ENCODE measurements at places on chromosomes 7 and 10.

- DNase-seq: no peak
Observed at GRCh38 chr7:66359656-66360211, 154.6 kb downstream of the TPST1 start.

DNA sequence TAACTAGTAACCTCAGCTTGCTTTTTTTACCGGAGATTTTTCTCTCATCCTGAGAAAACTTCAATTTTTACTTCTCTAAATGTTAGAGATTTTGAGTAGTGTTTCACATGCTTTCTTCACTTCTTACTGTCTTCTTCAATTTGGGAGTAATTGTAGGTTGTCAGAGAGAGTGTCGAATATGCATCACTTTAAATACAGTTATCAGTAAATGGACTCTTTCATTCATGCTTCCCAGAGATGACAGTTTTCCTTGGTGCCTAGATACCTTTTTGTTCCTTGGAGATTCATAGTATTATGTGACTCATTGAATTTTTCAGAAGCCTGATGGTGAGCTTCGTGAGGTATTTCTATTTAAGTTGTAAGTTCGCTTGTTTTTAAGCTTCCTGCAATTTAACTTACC, 169.7 kb downstream of the ADK start:
- DNase-seq: no peak

GRCh38 chr10:107966826-107967225, 802.3 kb upstream of the SORCS1 start:
- DNase-seq: no peak

GRCh38 chr10:88545359-88545758, 37.8 kb downstream of the RNLS start:
- DNase-seq: no peak

- no peak for DNase-seq
Observed at GRCh38 chr10:12505683-12506082, 156.3 kb downstream of the CAMK1D start.

DNA sequence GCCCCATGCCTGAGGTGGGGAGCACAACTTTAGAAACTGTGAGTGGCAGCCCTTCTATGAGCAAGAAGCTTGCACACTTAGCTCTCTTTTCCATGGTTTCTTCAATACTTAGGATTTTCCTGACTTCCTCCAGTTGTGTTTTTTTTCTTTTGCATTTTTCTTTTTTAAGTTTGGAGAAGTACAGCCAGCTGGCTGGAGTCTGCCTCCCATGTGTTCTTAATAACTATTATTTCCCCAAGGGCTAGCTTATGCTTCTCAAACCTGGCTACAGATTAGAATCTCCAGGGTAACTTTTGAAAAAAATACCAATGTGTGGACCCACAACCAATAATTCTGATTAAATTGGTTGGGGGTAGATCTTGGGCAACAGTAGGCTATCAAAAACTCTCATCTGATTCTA, 37.4 kb upstream of the MEOX2 start:
- DNase-seq: no peak

DNA sequence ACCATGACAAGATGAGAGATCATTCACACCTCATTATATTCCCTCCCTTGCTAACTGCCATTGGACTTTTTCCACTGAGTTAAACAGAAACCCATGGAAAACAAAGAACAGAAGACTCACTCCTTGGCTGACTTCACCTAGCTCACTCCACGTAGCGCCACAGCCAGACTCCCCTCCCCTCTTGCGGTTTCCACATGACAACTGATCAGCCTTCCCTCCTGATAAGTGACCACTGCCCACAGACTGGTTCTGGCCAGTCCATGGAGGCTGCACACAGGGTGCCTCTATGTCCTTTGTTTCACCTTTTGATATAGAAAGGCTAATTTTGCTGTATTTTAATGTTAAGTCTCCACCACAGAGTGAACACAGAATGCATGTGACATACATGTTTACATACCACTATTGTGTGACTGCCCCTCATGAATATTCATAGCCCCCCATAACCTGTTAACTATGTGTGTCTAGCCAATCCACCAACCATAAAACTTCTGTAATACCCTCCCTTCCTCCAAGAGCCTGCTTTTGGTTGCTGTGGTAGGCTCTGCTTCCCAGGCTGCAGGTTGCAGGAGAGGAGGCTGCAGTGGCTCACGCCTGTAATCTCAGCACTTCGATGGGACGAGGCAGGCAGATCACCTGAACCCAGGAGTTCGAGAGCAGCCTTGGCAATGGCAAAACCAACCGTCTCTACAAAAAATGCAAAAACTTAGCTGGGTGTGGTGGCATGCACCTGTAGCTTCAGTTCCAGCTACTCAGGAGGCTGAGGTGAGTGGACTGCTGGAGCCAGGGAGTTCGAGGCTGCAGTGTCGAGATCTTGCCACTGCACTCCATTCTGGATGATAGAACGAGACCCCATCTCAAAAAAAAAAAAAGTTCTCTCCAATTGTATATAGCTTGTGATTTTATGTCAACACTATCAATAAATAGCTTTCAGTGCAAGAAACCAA, 10.0 kb upstream of the IFIT5 start:
- DNase-seq: no peak

- peak; percentile 0 for DNase-seq
Observed at GRCh38 chr10:105063796-105064195, 422.7 kb downstream of the SORCS3 start.

- DNase-seq: no peak
Observed at GRCh38 chr10:124162774-124163354, 69.5 kb upstream of the CHST15 start.

DNA sequence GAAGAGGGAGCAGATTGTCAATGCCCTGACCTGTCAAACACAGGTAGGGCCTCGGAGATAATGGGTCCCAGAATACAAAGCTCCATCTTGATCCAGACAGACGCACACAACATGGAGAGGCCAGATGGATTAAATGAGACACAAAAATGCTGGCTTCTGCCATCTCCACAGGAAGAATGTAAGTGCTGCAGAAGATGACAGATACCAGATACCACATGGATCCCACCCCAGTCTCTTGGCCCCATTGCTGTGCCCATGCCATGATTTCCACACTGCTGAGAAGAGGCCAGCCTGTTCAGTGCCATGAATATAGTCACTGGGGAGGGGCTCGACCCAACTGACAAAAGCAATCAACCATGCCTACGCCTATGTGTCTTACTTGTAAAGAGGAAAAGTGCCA, 487.9 kb downstream of the PARD3 start:
- DNase-seq: no peak

GRCh38 chr7:91653286-91653685, 227.2 kb downstream of the MTERF1 start:
- DNase-seq: no peak

- DNase-seq: no peak
Observed at GRCh38 chr7:142548978-142549377, 200.3 kb upstream of the PRSS1 start.

- no peak for DNase-seq
Observed at GRCh38 chr7:118109607-118110006, 74.4 kb upstream of the LSM8 start.

GRCh38 chr10:24349379-24350001, 140.6 kb downstream of the KIAA1217 start:
- DNase-seq: no peak

DNA sequence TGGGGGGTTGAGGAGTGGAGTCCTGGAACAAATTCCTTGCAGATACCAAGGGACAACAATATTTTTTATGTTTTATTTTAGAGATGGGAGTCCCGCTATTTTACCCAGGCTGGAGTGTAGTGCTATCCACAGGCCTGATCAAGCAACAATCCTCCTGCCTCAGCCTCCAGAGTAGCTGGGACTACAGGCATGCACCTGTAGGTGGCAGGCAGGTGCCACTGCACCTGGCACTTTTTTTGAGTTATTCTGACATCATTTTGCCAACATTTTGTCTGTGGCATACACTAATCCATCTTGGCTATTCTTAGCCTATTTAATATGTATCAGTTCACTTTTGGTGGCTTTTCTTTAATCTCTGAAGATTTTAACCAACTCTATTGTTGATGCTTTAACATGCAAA, 317.8 kb upstream of the MTPN start:
- DNase-seq: no peak

GRCh38 chr10:75865413-75866299, 434.2 kb downstream of the LRMDA start:
- no peak for DNase-seq

GRCh38 chr10:34775044-34775637, 40.0 kb downstream of the PARD3 start:
- DNase-seq: no peak

- no peak for DNase-seq
Observed at GRCh38 chr10:33833566-33833965, 499.1 kb upstream of the NRP1 start.

GRCh38 chr10:117796130-117796745, 250.5 kb downstream of the RAB11FIP2 start:
- no peak for DNase-seq

DNA sequence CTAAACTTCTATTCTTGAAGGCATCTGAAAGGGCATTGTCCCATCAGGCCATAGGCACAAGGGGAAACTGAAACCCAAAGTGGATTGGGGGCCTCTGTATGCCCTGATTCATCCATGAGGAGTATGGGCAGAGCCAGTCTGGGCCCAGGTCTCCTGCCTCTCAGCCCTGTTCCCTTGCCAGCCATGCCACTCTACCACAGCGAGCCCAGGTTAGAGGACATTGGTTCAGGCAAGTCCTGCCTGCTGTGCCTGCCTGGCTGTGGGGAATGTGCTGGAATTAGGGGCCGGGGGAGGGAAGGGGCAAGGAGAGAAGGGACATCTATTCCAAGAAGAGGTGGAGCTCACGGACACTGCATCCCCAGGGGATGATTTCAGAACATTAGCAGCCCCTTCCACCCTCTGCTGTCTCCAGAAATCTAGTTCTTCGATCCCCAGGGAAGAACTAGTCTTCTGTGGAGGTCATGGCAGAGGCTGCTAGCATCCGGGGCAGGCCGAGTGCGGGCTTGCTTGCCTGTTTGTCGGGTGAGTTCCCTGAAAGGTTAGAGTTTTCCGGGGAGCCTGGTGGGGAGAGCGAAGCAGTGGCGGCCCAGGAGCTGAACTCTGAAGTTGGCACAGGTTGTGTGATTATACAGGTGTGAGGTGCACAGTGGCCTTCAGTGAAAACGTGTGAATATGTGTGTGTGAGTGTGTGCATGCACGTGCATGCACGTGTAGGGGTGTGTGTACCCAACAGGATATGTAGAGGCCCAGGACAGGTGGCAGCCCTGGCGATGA, 37.8 kb downstream of the TBATA start:
- no peak for DNase-seq

DNA sequence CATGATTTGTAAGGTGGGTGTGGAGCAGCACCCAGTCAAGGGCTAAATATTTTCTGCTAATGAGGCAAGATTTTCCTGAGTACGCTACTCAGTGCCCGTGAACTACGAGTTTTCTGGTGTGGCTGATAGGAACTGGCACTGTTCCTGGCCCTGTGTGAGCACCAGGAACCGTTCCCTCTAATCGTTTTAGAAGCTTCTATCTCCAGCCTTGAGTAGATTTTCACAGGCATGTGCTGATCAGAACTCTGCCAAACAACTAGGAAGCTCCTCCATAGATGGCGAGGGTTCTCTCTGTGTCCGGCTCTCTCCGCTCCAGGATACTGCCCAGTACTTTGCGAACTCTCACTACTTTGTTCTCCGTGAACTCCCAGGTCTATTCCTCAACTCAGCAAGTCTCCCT, 17.7 kb downstream of the TRIM4 start:
- DNase-seq: no peak

GRCh38 chr7:151748733-151749132, 128.2 kb downstream of the PRKAG2 start:
- no peak for DNase-seq

DNA sequence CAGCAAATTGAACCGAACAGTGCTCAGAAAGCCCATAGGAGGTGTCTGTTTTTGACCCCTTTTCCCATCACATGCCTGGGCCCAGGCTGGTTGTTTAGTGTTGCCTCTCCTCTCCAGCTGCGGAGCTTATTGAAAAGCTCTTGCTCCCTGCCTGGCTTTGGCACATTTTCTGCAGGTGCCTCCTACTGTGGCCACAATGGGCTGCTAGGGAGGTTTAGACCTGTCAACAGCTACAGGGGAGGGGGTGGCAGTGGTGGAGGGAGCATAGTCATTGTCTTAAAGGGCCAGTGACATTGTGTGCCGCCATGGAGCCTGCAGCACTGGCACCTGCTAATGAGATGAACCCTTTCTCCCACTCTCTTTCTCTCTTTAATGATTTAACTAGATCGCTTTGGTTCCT, 13.2 kb upstream of the ENO4 start:
- no peak for DNase-seq

DNA sequence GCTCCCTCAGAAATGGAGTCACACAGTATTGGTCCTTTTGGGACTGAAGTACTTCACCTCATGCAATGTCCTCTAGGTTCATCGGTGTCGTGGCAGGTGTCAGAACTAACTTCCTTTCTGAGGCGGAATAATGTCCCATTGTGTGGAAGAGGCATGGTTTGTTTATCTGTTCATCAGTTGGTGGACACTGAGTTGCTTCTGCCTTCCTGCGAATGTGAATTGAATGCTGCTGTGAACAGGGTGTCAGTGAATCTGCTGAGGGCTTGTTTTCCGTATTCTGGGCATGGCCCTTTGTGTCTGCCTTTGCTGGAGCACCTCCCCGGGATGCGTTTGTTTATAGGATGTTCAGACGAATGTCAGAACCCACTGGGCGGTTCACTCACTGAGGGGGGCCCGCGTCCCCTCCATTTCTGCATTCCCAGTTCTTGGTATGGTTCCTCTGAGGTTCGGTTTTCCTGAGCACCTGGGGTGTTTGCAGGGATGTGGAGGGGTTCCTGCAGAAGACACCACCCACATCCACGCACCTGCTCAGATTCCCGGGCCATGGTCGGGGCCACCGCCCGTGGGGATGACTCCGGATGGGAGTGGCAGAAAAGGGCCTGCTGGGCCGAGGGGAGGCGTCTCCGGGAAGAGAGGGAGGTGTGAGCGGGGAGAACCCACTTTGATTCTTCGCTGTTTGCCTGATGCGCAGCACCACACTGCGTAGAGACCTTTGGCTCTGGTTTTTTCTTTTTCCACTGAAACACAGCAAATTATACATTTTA, 33.1 kb downstream of the CHST12 start:
- DNase-seq: no peak

DNA sequence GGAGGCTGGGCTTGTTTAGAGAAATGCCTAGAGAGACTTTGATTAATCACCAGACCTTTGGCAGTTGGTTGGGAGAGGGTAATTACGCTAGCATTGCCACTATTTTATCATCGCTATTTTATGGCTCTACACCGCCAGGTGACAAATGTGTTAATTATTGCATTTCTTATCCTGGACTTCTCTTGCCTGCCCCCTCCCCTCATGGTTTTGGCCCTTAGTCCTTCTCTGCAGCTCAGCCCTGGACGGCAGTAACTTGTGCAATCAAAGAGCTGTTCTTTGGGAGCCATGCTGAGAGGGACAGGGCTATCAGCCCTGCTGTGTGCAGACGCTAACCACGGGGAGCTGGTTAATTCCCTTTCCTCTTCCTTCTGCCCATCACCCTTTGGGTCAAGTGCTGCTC, 585.0 kb downstream of the AUTS2 start:
- DNase-seq: no peak

- DNase-seq: no peak
Observed at GRCh38 chr7:97381815-97382554, 264.5 kb downstream of the SDHAF3 start.
